RWPE2 (cell line): ENCODE measurements at places on chromosomes 5 and 9.

DNA sequence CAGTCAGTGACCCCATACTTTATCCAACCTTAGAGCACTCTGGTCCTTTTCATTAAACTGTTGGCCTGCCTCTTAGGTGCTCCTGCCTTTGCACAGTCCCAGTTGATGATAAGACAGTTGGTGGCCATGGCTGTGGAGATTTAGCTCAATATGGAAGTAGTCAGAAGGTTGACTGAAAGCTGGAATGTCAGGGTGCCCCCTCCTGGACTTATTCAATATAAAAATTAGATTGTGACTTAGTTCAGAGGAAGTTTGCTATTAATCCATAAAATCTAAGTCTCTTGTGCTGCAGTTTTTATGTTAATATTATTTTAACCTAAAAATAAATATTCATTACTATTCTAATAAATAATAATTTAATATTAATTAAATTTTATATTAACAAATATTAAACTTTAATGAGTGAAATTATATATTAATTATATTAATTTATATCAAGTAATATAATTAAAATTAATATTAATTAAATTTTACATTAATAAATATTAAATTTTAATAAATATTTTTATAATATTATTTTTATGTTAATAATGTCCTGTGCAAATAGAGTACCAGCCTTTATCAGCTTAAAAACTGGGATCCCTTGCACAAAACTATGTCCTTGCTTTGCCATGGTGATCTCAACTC is 77.7 kb upstream of the ADAMTSL1 start:
- no peak for DNase-seq

DNA sequence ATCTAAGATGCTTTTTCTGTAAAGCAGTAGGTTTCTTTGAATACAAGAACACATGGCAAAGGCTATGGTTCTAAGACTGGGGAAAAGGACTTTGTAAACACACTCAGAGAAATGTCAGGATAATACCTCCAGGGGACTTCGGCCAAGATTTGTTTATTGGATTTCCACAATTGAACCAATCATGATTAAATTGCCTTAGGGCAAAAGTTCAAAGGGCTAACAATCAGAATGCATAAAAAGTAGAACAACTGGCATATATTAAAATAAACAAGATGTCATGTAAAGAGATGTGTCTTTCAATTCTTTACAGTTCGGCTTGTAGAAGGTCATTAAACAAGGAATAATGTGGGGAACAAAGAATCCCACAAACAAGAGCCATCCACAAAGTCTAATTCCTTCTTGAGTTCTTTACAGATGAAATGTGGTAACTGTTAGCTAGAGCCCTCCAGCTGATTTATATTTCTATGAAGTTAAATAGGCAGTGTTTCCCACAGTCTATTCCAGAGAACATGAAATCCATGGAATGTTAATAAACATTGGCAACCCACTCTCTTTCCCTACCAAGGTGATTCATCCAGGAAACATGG is 565.5 kb downstream of the ZNF608 start:
- DNase-seq, result no peak

GRCh38 chr5:133311176-133311575 is 259.4 kb downstream of the HSPA4 start:
- DNase-seq, result no peak

DNA sequence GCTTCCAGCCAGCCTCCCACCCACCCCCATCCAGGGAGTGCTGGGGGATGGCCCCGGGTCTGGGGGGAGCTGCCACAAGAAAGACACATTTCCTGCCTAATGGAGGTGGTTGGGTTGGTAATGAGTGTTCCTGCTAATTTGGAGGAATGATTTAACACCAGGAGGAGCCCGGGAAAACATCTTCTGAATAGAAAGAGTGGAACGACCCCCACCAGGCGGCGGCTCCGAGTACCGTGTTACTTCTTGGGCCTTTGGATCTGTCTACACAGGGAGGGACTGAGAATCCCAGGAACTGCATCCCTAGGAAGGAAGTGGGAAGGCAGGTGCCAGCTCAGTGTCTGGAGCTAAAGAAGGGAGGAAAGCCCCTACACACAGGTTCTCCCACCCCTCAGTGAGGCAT is 64.6 kb downstream of the TSPAN17 start:
- no peak for DNase-seq

GRCh38 chr5:158881091-158881880 is 218.4 kb downstream of the EBF1 start:
- DNase-seq, result no peak

DNA sequence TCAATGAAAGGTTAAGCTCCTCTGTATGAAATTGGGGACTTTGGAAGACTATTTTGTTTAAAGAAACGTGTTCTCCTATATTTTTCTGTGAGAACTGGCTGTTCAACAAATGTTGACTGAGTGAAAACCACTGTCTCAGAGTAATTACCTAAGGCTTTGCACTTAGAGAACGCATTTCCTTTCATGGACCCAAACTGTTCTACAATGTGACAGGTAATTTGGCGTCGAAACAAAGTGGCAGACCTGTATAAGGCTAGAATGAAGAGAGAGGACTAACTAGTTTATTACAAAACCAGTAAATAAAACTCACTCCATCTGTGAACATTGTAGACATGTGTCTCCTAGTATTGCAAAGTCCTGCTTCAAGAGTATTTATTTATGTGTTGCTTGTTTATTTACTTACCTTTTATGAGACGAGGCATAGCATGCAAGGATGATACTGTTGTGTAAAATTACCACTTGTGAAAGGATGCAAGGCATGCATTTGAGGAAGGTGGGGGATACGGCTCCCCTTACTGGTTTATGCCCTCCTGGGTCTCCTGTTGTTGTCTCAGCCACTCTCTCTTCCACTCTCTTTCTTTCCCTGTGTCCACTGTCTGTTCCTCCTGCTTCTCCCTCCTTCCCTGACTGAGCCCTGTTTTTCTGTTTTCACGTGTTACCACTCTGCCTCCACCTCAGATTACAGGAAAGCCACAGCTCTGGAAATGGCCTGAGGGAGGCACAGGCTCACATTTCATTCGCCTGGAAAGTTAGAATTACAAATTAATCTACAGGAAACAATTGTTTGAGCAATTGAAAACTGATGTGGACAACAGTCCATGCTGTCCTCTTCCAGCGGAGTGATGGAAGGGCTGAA is 444.0 kb upstream of the ZNF608 start:
- DNase-seq, result no peak

DNA sequence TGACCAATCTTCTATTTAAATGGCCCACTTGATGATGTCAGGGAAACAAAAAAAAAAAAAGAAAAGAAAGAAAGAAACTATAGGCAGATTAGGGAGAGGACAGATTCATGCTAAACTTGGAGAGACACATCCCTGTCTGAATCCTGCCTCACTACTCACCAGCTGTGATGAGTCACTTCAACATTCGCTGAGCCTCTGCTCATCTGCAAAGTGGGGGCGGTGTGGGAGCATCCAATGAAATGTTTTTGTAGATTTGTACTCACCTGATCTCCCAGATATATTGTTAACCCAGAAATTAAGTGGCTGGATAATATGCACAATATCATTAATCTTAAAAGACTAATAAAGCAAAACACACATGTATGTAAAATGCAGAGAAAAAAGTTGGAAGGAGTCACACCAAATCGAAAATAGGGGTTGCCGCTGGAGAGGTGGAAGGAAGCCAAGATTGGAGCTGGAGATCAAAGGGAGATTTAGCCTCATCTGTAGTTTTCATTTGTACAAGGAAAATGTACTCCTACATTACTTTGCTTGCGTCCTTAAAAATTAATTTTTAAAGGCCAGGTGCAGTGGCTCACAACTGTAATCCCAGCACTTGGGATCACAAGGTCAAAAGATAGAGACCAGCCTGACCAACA is 17.0 kb upstream of the ERGIC1 start:
- no peak for DNase-seq

DNA sequence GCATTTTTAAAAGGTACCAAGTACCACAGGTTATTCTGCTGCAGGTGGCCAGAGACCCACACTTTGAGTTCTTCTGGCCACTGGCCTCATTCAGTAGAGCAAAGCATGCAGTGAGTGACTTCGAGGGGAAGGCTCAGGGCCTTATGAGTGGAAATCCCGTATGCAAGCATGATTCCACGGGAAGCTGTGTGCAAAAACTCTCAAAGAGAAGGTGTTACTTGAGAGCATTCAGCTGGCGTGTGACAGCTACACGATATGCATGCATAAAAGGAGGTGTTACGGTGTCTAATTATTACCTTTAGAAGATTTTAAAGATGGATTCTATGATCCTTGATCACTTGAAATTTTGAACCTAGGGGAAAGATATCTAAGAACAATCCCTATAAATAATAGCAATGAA is 160.3 kb downstream of the ENC1 start:
- no peak for DNase-seq

DNA sequence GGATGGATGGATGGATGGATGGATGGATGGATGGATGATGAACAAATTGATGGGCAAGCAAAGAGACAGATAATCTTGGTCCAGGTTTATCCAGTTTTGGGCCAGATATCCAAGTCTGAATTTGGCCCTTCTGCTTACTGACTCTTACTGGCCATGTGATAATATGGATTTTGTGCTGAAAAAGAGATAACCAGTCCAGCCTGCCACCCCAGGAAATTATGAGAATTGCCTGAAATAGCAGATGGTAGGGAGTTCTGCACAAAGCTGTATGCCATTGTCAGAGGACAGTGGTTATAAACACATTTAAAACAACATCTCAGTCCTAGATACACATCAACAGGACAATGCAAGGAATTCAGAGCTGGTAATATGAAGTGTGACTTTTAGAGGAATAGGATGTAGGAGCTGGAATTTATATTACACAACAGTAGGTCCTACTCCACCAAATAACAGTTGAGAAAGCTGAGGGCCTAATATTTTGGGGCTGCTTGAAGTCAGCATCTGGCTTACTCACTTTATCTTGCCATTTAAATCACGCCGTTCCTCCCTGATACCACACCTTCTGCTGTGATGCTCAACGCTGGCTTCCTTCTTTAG is 9.0 kb upstream of the FAT2 start:
- no peak for DNase-seq

DNA sequence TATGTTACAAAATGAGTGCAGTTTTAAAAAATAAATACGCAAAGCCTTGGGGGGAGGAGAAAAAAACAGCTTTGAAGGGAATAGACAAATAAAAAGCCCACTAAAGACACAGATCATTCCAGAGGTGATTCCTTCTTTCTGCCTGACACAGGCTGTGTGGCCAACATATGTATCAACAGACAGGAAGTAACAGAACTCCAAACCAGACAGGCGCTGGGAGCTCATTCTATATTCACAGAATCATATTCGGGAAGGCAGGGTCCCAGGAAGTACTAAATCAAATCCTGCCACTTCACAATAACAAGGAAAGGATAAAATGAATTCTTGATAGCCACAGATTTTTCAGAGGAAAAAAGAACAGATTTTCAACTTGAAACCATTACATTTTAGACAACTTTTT is 62.1 kb downstream of the SEMA5A start:
- DNase-seq, result no peak

- DNase-seq, result no peak
These were observed 184.5 kb downstream of the TRIO start for GRCh38 chr5:14327624-14328023.

- peak; percentile 54 for DNase-seq
These were observed 14.3 kb downstream of the RASGEF1C start for GRCh38 chr5:180194410-180195345.

- no peak for DNase-seq
These were observed 22.3 kb upstream of the TTLL11 start for GRCh38 chr9:122115176-122116035.

GRCh38 chr9:33081128-33081851 is 4.8 kb upstream of the SMU1 start:
- no peak for DNase-seq

GRCh38 chr9:99835142-99835541 is 13.5 kb downstream of the NR4A3 start:
- DNase-seq, result no peak

DNA sequence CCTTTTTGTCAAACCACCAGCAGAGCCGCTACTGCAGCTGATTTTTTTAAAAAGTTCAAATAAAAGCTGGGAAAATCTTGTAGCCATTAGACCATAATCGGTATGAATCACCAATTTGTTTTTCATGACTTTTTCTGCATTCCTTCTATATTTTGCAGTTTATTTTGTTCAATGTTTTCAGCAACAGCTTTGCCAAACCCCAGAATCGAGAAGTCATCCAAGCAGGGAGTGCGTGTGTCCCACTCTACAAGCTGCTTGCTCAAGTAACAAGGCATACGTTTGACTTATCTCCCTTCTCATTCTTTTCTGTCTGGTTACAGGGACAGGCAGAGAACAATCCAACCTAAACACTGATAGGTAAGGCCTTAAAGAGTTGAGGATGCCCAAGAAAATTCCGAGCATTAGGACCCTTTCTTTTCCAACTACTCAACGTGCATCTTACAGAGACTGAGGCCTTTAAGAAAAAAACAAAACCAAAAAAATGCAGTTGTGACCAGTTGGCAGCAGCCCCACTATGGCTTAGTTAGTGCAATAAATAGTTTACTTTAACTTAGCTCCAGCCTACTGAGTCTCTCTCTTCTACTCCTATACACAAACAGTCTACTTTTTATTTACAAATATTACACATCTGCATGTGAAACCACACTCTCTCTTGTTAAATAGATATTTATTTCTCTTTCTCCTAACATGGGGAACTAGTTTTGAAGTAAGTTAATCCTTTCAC is 134.7 kb upstream of the SLIT3 start:
- DNase-seq, result no peak

DNA sequence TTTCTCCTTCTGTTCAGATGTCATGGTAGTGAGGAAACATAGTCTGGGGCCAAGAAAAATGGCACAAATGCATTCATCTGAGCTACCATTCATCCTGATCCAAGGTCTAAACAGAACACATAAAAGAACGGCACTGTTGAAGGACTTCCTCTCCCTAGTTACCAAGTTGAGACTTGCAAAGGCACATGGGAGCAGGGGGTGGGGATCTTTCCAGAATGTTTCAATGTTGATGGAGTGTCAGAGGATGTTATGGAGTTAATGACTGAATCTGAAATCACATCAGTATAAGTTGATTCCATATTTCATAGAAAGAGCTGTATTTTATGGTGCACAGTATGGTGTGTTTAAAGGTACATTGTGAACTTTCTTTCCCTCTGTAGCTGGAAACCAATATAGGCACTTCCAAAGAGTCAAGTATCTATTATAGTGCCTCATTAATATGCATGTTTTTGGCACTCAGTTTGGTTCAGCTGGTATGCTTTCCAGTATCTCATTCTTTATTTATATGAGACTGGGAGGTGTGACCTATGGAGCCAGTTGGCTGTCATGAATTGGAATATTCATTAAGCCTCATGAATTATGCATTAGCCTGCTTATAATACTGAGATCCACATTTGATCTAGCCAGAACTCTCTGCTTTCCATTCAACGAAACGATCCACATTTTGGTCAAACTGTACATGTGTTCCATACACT is 603.0 kb downstream of the NR2F1-AS1 start:
- no peak for DNase-seq

GRCh38 chr9:129441852-129442251 is 179.0 kb downstream of the C9orf50 start:
- DNase-seq, result no peak

GRCh38 chr9:132142924-132143323 is 18.9 kb upstream of the NTNG2 start:
- no peak for DNase-seq

DNA sequence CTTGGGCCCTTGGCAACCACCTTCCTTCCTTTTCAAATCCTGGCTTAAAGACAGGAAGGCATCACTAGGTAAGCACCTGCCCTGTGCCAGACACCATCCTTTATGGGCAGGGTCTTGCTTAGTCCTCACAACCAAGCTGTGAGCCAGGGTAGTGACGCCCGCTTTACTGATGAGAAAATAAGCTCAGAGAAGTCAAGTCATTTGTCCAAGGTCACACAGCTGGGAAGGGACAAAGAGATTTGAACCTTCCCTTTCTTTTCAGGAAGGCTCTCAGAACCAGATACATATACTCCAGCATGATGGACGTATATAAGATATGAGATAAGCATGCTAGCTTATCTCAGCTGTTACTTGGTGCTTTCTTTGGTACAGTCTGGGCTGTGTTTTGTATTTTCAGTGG is 76.9 kb downstream of the SH3PXD2B start:
- no peak for DNase-seq
